Stimulated activated CD4-positive, alpha-beta T cell treated with anti-CD3 and anti-CD28 coated beads, Interleukin-4, amount 100 ng/mL, for 24 hours (primary cell): ENCODE measurements at places on chromosomes 3 and 15.

- no peak for DNase-seq
These were observed 300.5 kb upstream of the MME start for GRCh38 chr3:154779571-154779970.

GRCh38 chr3:12444582-12445471 lies 39.5 kb upstream of the TSEN2 start:
- DNase-seq = no peak

GRCh38 chr15:95556866-95557225 lies 773.7 kb upstream of the NR2F2 start:
- DNase-seq = no peak

GRCh38 chr15:68379058-68379758 lies 52.8 kb downstream of the ITGA11 start:
- DNase-seq = no peak

- DNase-seq = no peak
These were observed 33.0 kb downstream of the SNRK start for GRCh38 chr3:43319376-43319775.
